ENCODE measurements at places on chromosomes 1 and 21.

- no peak for DNase-seq
These were observed 186.5 kb downstream of the FASLG start for GRCh38 chr1:172845371-172845770.

- DNase-seq, result no peak
These were observed 165.7 kb downstream of the NCAM2 start for GRCh38 chr21:21163904-21164303.

- no peak for DNase-seq
These were observed 116.6 kb upstream of the ZBTB40 start for GRCh38 chr1:22334860-22335550.

GRCh38 chr21:41653954-41654491 is 112.8 kb downstream of the RIPK4 start:
- no peak for DNase-seq

- DNase-seq, result no peak
These were observed 30.3 kb downstream of the GALNT2 start for GRCh38 chr1:230097370-230097769.

DNA sequence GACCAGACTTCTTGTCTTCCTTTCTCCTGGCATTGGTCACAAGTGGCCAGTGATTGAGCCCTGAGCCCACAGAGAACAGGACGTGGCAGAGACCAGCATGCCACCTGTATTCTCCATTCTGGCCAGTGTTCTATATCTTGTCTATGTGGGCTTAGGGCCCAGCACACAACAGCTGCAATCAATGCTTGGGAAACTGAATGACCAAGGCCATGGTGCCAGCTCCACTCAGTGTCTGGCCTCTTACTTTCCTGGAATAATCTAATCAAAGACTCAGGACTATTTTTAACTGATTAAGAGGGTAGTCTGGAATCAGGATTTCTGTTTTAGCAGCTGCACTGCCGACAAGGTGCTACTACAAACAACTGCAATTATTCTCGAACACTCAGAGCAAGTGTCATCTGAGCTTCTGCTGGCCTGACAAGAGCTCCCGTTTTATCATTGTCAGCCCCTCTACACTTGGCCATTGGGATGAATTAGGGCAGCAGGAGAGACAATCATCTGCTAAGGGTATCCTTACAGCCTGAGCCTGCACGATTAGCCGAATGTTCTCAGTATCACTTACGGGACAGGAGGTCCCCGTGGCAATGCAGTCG is 74.4 kb upstream of the GRIK3 start:
- no peak for DNase-seq

- no peak for DNase-seq
These were observed 556.2 kb upstream of the TMPRSS15 start for GRCh38 chr21:18959817-18960216.

DNA sequence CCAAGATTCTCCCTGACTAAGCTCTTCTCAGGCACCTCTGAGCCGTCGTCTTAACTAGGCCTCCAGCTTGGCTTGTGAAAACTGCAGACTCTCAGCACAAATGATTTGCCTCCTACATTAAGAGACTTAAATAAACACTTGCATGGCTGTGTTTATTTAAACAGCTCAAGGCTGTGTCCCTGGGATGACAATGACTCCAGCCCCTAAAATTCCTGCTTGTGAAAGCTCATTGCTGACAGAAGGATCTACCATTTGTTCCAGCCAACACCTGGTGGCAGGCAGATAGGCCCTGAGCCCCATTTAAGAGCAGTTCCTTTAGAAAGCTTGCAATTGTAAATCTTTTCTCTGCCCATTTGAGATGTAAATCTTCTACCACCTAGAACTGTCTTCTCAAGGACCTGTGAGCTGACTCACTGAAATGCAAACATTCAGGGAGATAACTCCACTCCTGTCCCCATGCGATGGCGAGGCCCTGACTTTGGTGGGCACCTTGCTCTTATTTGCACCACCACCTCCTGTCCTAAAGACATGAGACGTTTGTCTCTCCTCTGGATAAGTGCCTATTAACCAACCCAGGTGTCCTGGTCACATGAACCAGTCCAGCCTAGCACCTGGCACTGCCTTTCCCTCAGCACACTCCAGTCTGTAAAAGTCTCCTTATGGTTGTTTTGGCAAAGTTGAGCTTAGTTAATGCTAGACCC is 15.1 kb upstream of the PCP4 start:
- DNase-seq, result no peak

GRCh38 chr1:30634507-30634906 is 88.9 kb downstream of the MATN1 start:
- DNase-seq, result no peak

DNA sequence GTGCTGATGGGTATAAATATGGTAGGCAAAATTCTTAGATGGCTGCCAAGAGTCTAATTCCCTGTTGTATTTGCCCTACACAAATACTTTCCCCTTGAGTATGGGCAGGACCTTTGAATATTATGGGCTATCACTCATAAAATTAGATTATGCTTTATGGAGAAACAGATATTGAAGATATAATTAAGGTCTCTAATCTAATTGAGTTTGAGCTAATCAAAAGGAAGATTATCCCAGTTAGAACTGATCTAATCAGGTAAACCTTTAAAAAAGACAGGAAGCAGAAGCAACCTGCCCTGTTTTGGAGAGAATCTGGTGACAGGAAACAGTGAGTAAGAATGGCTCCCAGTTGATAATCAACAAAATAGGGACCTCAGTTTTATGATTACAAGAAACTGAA is 609.0 kb upstream of the PRMT6 start:
- no peak for DNase-seq

DNA sequence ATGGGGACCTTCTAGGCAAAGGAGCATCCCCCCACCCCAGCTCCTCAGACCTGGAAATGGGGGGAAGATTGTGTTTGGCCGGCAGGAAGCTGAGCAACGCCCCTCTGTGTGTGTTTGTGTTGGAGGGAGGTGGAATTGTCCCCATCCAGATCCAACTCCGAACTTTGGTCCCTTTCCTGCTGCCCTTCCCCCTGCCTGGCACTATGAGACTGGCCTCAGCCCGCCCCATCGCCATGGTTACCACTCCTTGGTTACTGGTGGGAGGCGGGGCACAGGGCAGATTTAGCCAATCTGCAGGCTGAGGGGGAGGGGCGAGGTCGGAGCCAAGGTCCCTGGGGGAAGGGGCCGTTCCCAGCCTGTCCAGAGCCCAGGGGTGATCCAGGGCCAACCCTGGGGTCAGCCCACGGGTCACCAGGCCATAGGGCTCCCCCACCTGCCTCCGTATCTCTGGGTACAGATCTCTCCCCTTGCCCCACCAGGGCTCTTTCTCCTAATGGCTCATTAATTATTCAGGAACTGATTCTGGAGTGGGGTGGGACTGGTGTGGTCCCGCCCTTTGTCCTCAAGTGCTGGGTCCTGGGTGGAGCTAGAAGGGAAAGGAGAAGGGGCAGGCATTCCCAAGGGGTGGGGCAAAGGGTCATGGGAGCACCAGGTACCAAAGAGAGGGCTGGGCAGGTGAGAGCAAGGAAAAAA is 15.2 kb downstream of the PTPRF start:
- DNase-seq, result no peak

GRCh38 chr1:228072658-228073043 is 9.9 kb upstream of the ARF1 start:
- DNase-seq, result peak; percentile 58

DNA sequence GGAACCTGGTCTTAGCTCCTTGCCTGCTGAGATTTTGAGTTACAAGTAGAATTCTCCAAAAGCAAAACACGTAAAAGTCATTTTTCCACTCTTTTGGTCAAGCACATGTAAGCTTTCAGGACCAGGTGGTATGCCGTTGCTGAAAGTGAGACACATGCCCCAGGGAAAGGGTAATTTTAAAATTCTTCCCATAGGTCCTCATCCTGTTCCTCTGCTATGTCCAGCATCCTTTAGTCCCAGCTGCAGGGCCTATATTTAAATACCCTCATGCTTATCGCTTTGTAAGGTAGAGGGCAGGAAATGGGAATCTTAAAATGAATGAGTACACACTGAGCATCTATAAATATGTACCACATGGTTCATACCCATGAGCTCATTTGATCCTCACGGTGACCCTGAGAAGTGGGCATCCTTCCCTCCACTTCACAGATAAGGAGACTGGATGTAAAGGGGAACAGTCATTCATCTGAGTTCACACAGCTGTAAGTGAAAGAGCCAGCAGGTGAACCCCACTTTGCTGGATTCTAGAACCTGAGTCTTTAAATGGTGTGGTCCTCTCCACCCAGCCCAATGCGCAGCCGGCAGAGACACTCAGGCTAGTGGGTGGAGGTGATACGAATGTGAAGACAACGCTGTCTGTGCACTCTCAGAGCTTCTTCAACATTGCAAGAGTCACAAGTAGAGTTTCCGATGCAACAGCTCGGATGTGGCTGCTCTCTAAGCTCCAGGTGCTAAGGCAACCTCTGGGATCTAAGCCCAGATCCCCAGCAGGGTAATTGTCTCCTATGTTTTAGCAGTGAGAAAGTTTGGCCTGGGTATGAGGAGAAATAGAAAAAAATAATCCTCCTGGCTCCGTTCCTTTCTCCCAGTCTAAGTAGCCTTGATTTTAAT is 163.5 kb downstream of the PLXNA2 start:
- DNase-seq, result no peak

GRCh38 chr1:157542676-157543075 is 9.6 kb downstream of the FCRL5 start:
- no peak for DNase-seq

GRCh38 chr1:231827337-231828105 is 200.9 kb downstream of the DISC1 start:
- DNase-seq, result no peak

GRCh38 chr1:192477630-192478029 is 97.9 kb upstream of the RGS1 start:
- DNase-seq, result no peak

DNA sequence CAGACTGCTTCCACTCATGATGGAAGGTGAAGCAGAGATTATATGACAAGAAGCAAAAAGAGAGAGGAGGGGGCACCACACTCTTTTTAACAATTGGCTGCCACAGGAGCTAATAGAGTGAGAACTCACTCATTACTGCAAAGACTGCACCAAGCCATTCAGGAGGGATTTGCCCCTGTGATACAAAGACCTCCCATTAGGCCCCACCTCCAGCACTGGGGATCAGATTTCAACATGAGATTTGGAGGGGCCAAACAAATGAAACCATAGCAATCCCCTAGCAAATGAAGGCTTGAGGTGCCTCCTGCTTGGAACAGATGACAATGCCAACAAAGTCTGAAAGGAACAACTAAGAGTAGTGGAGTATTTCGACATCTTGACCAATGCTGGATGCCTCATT is 122.5 kb upstream of the COA6 start:
- DNase-seq, result no peak

DNA sequence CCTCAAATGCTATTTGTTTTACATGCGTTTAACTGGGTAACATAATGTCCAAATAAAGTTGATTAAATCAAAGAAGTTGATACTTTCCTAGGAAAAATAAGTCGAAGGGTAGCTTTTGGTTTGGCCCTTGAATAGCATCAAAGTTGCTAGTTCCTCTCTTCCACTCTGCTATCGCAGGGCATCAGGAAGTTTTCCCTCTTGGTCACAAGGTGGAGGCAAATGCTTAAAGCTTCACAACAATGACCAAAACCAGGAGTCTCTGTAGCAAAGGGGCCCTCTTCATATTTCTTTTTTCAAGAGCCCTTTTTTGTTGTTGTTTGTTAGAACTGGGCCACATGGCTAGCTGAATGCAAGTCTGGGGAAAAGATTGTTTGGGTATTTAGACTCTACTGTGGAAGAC is 668.4 kb downstream of the KCNT2 start:
- no peak for DNase-seq

GRCh38 chr21:33760641-33761440 is 118.5 kb downstream of the ITSN1 start:
- peak; percentile 69 for DNase-seq

GRCh38 chr1:147077936-147078605 is 94.2 kb downstream of the PRKAB2 start:
- no peak for DNase-seq

DNA sequence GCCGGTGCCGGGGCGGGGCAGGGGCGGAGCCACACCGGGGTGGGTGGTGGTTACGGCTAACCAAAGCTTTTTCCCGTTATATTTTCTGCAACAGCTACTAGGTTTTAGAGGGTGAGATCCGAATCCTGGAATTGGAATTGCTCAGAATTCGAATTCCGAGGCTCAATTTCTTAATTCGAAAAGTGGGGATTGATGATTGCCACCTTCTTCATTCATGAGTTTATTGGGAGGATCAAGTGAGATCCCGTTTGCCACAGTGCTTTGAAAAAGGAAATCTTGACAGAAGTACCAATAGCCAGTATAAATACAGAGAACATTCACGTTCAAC is 207 bp upstream of the SVBP start:
- DNase-seq, result no peak

- no peak for DNase-seq
These were observed 142.9 kb downstream of the TNFSF18 start for GRCh38 chr1:172907834-172908326.

GRCh38 chr1:156414461-156415064 is 45.6 kb downstream of the RHBG start:
- DNase-seq, result no peak

DNA sequence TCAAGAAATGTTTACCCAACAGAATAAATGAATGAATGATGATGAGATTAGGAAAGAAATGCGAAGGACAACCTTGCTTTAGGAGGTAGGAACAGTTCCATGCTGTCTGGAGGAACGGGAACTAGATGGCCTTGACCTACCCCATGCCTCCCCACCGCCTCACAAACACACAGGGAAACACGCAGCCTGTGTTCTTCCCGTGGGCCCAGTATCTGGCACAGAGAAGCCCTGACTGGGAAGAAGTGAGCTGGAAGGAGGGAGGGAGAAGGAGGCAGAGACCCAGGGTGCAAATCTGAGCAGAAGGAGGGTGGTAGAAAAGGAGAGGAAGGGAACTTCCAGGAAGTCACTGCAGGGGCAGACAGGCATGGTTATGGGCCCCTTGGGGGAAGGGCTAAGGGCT is 3.5 kb upstream of the ADORA1 start:
- no peak for DNase-seq

GRCh38 chr1:151485685-151486255 is 25.4 kb upstream of the CGN start:
- DNase-seq, result no peak

DNA sequence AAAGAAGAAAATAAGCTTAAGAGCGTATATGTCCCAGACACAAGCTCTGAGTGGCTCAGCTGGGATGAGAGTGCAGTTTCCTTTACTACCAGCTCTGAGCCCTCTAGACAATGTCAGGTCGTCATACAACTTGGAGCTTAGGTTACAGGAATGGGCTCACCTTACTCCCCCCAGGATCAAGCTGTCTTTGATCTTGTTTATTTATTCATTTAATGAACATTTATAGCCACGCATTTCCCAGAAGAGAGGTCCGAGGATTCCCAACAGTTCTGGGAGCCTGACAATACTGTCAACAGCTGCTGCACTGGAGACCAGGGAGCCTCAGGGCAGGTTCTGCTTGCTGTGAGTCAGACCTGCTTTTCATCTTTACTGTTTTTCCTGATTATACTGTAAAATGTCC is 378.9 kb downstream of the PLPP3 start:
- DNase-seq, result no peak
